ENCODE measurements at places on chromosomes 6 and 20. TPM values are rescaled to one million over a fixed set of nuclear protein-coding genes. Genes with fewer than 3 reads are reported as not detected.

LIN28B gene
- total RNA-seq = not detected

DNA sequence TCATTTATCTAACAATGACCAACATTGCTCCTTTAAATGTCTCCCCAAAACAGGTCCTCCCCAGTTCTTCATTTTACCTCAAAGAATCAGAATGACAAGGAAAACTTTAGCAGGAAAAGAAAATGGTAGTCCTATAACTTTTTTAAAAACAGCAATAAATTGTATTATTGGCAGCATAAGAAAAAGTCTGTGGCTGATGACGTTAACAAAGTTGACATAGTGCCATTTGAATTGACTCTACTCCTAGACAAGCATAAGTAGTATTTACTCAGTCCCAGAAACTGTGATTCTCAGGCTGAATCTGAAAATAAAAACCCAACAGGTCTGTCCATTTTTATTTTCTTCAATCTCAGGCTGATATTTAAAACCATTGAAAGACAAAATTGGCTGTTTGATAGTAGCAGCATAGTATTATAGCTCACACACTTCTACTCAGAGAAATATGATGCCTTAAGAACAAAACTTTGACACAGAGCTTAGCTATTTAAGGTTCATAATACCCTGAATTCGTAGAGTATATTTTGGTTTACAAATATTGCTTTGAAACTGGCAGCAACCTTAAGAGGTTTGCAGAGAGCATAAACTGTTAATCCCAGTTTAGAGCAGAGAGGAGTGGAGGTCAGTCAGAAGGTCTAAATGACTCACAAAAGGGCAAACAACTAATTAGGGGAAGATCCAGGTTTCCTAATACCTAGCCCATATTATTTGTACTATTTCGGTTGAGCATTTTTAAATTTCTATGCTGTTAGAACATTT, 35.0 kb upstream of the TENT5A start:
- no peak for DNase-seq

SLC16A10 gene
- 0.20 TPM for total RNA-seq

THBS2 gene
- total RNA-seq = 2.0 TPM

HTR1E gene
- not detected for total RNA-seq

DNA sequence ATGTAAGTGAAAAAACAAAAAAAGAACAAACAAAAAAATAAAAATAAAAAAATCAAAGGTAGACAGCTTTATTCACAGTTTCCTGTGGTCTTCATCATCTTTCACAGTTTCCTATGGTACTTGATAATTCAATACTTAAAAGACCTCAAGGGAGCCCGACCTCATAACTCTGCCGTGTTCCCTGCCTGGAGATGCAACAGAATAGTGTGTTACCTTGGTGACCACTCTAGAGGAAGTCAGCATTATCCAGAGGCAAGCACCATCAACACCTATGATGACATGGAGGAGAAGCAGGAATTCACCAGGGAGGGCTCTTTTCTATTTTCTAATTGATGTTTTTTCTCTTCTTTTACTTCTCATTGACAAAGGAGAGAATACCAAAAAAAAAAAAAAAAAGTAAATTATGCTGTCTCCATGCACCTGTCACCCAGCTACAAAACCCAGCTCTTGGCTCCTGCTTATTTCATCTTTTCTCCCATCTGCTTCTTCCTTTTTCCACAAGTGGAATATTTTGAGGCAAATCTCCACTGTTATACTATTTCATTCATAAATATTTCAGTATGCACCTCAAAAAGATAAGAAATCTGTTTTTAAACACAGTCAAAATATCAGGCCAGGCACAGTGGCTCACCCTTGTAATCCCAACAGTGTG, 95.8 kb upstream of the STXBP5 start:
- no peak for DNase-seq

- peak; percentile 92 for DNase-seq
Observed at GRCh38 chr6:112337209-112337638, 9.9 kb upstream of the RFPL4B start.

DNA sequence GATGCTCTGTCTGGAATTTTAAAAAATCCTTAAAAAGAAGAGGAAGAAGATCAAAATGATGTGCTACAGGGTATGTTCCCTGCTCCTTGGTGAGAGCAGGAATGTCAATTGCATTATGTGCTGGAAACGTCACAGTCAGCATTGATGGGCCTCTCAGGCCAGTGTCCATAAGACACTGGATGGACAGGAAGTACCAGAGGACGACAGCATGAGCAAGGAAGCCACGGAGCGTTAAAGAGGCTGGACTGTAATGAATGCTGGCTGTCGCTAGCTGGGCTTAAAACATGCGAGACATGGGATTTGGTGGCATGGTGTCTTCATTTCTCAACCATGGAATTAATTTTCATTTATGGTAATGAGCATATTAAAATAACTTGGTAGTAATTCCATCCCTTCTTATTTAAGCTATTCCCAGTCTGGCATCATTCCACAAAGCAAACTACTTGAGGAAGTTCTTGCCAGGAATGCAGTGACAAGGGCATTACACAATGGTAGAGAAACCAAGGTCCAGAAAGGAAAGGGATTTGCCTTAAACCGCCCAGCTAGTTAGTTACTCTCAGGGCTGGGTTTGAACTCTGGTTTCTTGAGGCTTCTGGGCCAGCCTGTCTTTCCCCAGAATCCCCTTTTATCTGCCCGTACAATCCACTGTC, 166.6 kb upstream of the SOX4 start:
- no peak for DNase-seq

- no peak for DNase-seq
Observed at GRCh38 chr20:59630526-59630925, 26.2 kb downstream of the PHACTR3 start.

DNA sequence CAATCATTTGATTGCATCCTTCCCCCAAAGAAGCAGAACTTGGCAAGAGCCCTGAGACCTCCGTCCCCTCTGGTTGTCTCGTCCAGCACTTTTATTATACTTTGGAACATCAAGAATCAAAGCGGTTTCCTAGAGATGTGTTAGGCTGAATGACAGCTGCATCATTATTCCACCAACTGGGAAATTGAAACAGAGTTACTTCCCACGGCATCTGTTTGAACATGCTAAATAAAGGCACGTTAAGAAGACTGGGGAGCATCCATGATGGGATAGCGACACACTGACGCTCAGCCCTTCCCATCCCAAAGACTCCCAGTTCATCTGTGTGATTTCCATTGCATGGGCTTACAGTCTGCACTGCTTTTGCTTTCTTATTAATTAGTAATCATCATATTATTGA, 147.8 kb downstream of the TBC1D7 start:
- no peak for DNase-seq

HNF4A gene
- total RNA-seq = not detected

GRCh38 chr6:14231501-14232280, 114.1 kb downstream of the CD83 start:
- DNase-seq = no peak

TOX2 gene
- total RNA-seq = 1.7 TPM

Data from lung microvascular endothelial cell (primary cell).